ENCODE measurements at places on chromosomes 12 and 14. TPM values are rescaled to one million over a fixed set of nuclear protein-coding genes. Genes with fewer than 3 reads are reported as not detected.

DNA sequence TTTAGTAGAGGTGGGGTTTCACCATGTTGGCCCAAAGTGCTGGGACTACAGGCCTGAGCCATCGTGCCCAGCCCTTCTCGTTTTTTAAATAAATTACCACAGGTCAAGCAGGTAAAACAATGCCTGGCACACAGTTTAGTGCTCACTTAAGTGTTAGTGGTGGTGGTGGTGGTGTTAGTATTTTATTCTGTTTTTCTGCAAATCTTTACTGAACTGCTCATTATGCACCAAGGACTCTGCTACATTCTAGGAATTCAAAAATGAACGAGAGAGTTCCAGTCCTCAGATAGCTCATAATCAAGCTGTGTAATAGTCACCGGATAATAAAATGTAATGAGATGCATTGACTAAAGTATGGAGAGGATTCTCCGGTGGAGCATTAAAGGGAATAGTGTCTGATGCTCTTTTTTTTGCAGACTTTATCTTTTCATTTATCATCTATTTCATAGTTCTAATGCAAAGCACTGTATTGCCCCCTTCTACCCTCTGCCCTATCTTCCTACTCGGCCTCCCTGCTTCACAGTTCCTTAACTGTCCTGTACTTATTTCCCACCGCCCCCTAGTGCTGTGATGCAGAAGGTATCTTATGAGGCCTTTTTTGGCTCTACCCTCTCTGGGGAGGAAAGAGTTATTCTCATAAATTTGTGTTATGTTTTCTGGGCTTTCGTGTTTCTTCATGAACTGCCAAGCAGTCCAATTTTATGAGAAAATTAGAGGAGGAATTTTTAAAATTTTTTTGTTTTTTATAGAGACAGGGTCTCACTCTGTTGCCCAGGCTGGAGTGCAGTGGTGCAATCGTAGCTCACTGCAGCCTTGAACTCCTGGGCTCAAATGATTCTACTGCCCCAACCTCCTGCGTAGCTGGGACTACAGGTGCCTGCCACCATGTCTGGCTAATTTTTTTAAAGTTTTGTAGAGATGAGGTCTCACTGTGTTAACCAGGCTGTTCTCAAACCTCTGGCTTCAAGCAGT lies 1.0 kb downstream of the ITFG2 start:
- DNase-seq: no peak

The PRPH gene
- 36.7 TPM for total RNA-seq

GRCh38 chr14:68358500-68358899 lies 434.4 kb downstream of the ZFP36L1 start:
- DNase-seq: no peak

The SERPINA4 gene
- not detected for total RNA-seq

The RHEBL1 gene
- not detected for total RNA-seq

- no peak for DNase-seq
Measured at GRCh38 chr14:39232554-39233415, 930 bp upstream of the MIA2 start.

The NKX2-1 gene
- not detected for total RNA-seq

The CD4 gene
- total RNA-seq: 12.8 TPM

The RTN1 gene
- total RNA-seq: 25.7 TPM

The KRT6A gene
- not detected for total RNA-seq

DNA sequence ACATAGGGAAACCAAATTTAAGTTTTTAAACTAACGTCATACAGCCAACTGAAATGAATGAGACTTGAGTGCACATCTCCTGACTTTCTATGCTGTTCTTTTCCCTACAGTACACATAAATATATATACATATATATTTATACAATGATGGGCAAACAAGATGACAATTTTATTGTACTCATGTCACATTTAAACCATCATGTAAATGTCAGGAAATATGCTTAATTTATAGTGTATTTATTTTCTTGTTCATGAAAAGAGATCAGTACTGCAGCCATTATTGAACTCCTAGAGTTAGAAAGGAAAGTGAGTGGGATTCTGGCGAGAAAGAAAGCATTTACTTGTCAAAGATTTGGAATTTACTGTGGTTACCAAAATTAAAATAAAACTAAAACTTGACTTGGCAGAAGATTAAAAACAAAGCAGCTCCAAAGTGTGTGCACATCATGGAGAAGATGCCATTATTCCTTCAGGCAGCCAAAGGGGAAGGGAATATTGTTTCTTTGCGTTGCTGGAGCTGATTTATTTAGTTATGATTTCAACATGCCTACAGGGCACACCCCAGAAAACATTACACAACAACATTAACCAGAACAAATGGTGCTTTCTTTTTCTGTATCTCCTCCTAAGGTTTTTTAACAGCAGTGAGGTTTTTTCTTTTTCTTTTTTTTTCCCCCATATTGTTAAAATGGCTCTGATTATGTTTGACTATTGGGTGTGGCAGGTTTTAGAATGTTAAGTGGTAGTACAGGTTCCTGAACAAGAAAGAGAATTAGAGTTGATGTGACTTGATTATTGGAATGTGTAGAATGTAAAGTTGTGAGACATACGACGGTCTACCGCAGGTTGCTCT lies 144.6 kb downstream of the RAD51B start:
- no peak for DNase-seq

The FAM181A gene
- total RNA-seq: not detected

GRCh38 chr14:101600891-101601605 lies 39.8 kb downstream of the DIO3 start:
- DNase-seq: no peak

DNA sequence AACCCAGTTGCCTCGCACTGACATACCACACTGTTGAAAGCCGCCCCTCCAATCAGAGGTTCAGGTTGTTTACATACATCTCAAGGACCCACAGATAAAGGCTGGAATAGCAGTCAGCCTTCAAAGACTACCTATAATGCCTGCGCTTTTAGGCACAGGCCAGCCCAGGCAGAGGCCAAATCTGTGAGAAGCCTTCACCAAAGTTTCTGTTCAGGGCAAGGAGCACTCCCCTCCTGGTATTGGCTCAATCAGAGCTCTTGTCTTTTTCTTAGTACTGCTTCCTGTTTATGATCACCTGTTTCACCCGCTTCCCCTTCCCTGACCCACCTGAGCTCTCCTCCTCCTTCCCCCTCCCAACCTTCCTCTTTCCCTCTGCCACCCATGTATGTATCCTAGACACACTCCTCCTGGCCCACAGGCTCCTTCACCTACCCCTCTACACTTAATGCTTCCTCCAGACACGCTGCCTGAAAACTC lies 34.8 kb downstream of the DUSP16 start:
- no peak for DNase-seq

The FAM222A gene
- 1.2 TPM for total RNA-seq

GRCh38 chr12:105570944-105571343 lies 240.5 kb downstream of the C12orf75 start:
- DNase-seq: no peak

DNA sequence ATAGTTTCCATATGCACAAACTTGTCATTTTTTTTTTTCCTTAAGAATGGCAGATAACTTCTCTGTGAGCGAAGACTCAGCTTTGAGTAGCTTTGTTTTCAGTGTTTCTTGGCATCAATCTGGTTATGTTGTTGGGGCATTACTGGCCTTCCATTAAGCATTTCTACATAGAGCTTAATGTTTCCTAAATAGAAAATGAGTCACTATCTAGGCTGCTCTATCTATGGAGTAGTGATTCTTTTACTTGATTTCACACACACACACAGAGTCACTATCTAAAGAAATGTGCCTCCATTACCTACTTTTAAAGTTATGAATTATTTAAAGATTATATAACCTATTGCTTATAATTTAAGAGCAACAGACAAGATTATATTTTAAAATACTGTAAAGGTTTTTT lies 53.9 kb downstream of the TMEM260 start:
- DNase-seq: no peak

The B4GALNT1 gene
- 0.99 TPM for total RNA-seq

GRCh38 chr12:4894019-4894418 lies 15.7 kb upstream of the KCNA1 start:
- DNase-seq: no peak

- no peak for DNase-seq
Measured at GRCh38 chr14:57461777-57462320, 31.8 kb downstream of the CCDC198 start.
